ENCODE measurements at places on chromosomes 3 and 15.

- DNase-seq: no peak
Measured at GRCh38 chr15:67946701-67947100, 106.9 kb upstream of the RNU6-1 start.

- no peak for DNase-seq
Measured at GRCh38 chr3:51245867-51246266, 139.2 kb upstream of the MANF start.

DNA sequence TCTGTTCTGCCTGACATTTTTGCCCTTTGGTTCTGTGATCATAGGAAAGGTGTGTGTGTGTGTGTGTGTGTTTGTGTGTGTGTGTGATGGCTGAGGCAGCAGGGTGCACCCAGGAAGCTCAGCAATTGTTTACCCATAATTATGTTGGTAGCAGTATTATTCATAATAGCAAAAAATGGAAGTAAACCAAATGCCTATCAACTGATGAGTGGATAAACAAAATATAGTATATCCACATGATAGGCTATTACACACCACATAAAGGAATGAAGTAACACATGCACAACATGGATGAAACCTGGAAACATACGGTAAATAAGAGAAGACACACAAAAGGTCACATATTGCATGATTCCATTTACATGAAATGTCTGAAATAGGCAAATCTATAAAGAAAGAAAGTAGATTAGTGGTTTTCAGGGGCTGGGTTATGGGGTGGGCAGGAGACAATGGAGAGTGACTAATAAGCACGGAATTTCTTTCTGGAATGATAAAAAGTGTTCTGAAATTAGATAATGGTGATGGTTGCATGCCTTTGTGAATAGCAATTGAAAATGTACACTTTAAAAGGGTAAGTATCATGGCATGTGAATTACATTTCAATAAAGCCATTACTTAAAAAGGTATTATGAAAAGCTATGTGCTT lies 167.2 kb downstream of the POLR2M start:
- DNase-seq: no peak

- peak; percentile 64 for DNase-seq
Measured at GRCh38 chr15:78540871-78541743, 863 bp downstream of the PSMA4 start.

DNA sequence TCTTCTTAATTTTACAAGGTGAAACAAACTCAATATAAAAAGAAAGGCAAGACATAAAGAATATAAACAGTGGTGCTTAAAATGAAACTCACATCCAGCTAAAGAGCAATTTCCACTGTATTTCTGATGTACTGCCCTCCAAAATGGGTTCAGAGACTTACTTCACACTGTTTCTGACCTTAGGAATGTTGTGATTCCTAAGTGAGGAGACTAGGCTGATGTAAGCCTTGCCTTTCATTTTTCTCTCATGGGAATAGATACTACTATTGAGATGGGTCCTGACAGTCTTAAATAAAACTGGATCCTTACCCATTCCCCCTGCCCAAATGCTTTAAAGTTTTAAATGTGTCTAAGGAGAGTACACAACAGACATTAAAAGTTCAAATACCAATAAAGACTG lies 86.9 kb downstream of the CBLB start:
- no peak for DNase-seq

DNA sequence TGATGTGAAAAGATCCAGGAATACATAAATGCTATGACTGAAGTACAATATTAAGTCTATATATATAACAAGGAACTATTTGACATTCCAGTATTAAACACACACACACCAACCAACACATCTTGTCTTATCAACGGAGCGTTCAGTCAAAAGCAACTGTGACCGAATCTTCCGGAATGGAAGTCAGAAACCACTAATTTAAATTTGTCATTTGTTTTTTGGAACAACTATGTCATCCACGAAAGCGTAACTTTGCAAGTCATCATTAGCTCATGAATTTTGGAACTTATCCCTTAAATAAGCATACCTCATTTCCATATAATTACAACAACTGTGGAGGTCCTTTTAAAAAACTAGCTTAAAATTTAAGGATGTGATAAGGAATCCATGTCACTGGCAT lies 5.0 kb downstream of the ZNF385D start:
- DNase-seq: no peak

GRCh38 chr3:125052624-125053303 lies 3.0 kb downstream of the HEG1 start:
- peak; percentile 6 for DNase-seq

DNA sequence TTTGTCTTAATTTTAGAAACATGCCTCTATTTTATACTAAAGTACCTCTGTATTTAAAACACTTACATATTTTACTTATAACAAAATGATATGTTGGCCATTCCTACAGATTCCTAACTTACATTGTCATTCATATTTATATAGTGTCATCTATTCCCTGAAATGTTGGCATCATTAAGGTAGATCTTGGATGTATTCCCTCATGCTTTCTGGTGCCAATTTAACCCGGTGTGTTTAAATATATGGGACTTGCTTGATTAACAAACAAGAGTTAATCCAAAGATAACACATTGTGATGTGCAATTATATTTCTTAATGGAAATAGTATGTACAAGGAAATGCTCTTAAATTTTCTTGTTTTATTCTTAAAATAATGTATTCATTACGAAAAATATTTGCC lies 352.3 kb downstream of the NAALADL2 start:
- no peak for DNase-seq

- no peak for DNase-seq
Measured at GRCh38 chr3:96537165-96537564, 277.2 kb upstream of the EPHA6 start.
